ENCODE measurements at places on chromosomes 5 and 9. TPM values are rescaled to one million over a fixed set of nuclear protein-coding genes. Genes with fewer than 3 reads are reported as not detected.

ECSCR gene
- not detected for total RNA-seq

FOXI1 gene
- total RNA-seq: not detected

MSMP gene
- not detected for total RNA-seq

- peak; percentile 7 for DNase-seq
These were observed 27.2 kb downstream of the NCBP1 start for GRCh38 chr9:97660847-97661246.

GRCh38 chr5:53422539-53422938 is 57.9 kb upstream of the FST start:
- DNase-seq: peak; percentile 87

Measured in cardiac muscle cell (in vitro differentiated cells and primary cell).